MCF 10A (cell line): ENCODE measurements at places on chromosomes 4 and X. TPM values are rescaled to one million over a fixed set of nuclear protein-coding genes. Genes with fewer than 3 reads are reported as not detected.

DNA sequence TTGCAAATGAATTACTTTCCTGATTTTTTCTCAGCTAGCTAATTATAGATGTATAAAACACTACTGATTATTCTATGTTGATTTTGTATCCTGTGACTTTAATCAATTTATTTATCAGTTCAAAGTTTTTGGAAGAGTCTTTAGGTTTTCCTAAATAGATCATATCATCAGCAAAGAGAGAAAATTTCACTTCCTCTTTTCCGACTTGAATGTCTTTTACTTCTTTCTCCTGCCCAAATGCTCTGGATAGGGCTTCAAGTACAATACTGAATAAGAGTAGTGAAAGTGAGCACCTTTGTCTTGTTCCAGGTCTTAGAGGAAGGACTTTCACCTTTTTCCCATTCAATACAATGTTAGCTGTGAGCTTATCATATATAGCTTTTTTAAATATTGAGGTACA is 417.9 kb downstream of the PDGFC start:
- no peak for DNase-seq
- H3K4me3 ChIP-seq = no peak overlapping the region
- H3K27me3 ChIP-seq = no peaks in the 10 kb centered on the region
- no peaks in the 10 kb centered on the region for H3K4me1 ChIP-seq
- H3K36me3 ChIP-seq = no peaks in the 10 kb centered on the region

The CXXC4 gene
- not detected in 2 replicates for total RNA-seq

DNA sequence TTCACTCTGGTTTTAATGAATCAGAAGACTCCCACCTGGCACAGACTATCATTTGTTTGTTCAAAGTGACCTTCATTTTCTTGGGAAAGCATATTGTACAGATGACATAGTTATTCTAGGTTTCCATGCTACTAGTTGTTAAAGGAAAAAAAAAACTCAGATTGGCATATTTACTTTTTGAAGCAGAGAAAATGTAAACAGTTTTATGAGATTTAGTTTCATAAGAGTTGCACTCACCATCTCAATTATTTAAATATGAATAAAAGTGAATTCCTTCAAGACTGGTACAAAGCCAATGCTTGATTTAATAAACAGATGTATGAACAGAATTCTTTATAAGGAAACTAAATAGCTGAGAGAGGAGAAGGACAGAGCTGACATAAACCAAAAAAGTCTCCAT is 280.3 kb upstream of the UGT8 start:
- no peak overlapping the region for H3K27ac ChIP-seq
- H3K36me3 ChIP-seq = no peaks in the 10 kb centered on the region
- no peaks in the 10 kb centered on the region for H3K27me3 ChIP-seq
- no peak for DNase-seq

GRCh38 chr4:44438687-44439086 is 9.9 kb downstream of the KCTD8 start:
- no peaks in the 10 kb centered on the region for H3K27me3 ChIP-seq
- DNase-seq = no peak
- H3K27ac ChIP-seq = no peak overlapping the region

- no peak overlapping the region for H3K4me3 ChIP-seq
- H3K4me1 ChIP-seq = no peaks in the 10 kb centered on the region
- no peak overlapping the region for H3K27ac ChIP-seq
Measured at GRCh38 chrX:24285082-24285481, 28.8 kb downstream of the SUPT20HL2 start.

The TEX13B gene
- not detected in 2 replicates for total RNA-seq

DNA sequence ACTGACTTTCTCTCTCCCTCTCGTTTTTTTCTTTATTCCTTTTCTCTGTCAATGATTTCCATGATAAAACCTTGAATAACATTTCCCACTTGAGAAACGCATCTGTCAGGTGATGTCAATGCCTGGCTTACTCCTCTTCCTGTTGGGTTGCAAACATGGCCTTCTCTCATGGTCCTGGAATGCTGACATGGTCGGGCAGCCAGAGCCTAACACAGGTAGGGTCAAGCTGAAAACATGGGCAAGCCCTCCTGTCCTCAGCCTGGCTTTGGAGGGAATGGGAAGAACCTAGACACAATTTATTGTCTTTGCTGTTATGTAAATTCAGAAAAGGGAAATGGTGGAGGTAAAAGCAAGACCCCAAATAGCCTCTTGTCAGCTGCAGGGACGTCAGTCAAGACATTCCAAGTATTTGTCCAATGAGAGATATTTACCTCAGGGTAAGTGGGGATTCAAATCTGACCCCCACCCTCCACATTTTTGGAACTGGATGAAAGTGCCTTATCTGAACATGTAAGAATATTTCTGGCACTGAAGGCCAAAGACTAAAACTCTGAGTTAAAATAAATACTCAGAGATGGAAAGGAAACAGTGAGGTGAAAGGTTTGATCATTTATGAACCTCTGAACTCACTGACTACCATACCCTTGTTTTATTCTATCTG is 473.8 kb downstream of the SPRY1 start:
- no peak for DNase-seq
- H3K36me3 ChIP-seq = peaks cover 6% of the 10 kb centered on the region
- H3K27ac ChIP-seq = peak overlapping the region; percentile 21
- no peaks in the 10 kb centered on the region for H3K4me1 ChIP-seq
- no peaks in the 10 kb centered on the region for H3K27me3 ChIP-seq

The GPM6B gene
- total RNA-seq = 6.9 and 16.3 TPM in 2 replicates

DNA sequence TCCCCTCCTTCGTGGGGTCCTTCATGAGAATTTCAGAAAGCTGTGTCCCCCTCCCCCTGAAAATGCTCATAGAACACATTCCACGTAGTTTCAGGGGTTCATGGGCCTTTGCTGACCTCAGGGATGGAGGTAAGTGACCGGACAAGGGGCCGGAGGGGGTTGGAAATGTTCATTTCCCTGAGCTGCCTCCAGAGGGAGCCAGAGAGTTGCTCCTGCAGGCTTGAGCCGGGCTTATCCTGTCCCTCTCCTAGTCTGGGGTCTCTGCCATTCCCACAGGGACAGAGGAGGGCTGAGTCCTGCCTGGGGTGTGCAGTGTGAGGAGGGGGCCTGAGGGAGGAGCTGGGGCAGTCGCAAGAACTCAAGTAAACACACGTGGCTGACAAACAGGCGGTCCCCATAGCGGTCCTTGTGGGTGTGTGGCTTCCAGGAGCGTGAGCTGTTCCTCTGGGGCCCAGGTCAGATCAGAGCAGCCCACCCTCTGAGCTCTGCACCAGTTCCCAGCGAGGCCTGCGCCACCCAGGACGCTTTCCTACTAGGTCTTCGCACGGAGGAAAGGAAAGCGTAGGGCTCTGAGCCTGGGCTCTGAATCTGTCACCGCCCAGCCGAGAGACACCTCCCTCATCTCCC is 62.5 kb downstream of the WFS1 start:
- H3K4me1 ChIP-seq = no peaks in the 10 kb centered on the region
- H3K27me3 ChIP-seq = no peaks in the 10 kb centered on the region
- H3K27ac ChIP-seq = no peak overlapping the region
- no peaks in the 10 kb centered on the region for H3K36me3 ChIP-seq

DNA sequence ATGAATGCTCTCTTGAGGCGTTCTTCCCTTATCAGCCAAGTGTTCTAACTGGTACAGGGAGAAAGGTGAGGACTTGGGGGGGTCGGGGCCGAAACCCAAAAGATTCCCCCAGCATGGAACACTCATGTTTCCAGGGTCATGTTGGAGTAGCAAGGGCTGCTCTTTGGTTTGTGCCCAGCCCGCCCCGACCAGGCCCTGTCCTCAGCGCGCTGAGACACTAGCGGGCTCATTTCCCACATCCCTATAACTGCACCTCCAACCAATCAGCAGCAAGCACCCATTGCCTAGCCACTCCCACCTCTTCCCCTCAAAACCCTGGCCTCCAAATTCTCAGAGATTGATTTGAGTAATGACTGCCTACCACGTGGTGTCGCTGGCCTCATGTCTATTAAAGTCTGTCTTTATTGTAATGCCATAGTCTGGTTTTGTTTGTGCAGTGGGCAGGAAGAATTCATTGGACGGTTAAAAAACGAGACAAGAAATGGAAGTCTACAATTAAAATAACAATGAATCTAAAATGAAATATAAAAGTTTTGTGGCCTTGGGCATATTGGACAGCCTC is 1928.4 kb downstream of the STIM2 start:
- no peak overlapping the region for H3K4me3 ChIP-seq
- H3K4me1 ChIP-seq = no peaks in the 10 kb centered on the region
- H3K27ac ChIP-seq = no peak overlapping the region
- H3K27me3 ChIP-seq = no peaks in the 10 kb centered on the region
- no peaks in the 10 kb centered on the region for H3K36me3 ChIP-seq

The ODAM gene
- total RNA-seq = not detected in 2 replicates

DNA sequence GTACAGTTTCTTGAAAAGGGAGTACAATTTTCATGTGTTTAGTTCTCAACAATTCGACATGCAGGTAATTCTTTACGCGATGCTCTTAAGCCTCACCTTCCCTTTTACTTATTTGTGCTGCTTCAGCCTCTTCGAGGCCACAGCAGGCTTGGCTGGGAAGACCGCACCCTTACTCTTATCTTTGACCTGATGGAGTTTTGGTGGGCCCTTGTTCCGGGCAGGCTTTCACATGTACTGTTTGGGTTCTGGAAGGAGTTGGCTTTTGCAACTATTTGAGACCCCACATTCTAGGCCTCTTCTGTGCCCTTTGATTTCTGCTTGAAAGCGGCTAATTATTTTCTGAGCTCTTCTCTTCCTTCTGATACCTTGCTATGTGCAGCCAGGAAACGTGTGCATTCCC is 60.2 kb downstream of the FAM193A start:
- no peak for DNase-seq
- peak overlapping the region; percentile 17 for H3K27ac ChIP-seq
- peaks cover 39% of the 10 kb centered on the region for H3K36me3 ChIP-seq
- H3K27me3 ChIP-seq = no peaks in the 10 kb centered on the region
- H3K4me3 ChIP-seq = no peak overlapping the region
- peaks cover 32% of the 10 kb centered on the region for H3K4me1 ChIP-seq

- H3K27me3 ChIP-seq = no peaks in the 10 kb centered on the region
- H3K4me1 ChIP-seq = no peaks in the 10 kb centered on the region
- peaks cover 4% of the 10 kb centered on the region for H3K36me3 ChIP-seq
- DNase-seq = no peak
Measured at GRCh38 chr4:78031417-78031950, 25.6 kb upstream of the FRAS1 start.

The PRKG2 gene
- total RNA-seq = 0.23 TPM in 1 of 2 replicates, not detected in the other
